ENCODE measurements at places on chromosomes 5 and 9. TPM values are rescaled to one million over a fixed set of nuclear protein-coding genes. Genes with fewer than 3 reads are reported as not detected.

GRCh38 chr9:76646249-76646648 lies 118.0 kb upstream of the PCA3 start:
- no peak for DNase-seq

DNA sequence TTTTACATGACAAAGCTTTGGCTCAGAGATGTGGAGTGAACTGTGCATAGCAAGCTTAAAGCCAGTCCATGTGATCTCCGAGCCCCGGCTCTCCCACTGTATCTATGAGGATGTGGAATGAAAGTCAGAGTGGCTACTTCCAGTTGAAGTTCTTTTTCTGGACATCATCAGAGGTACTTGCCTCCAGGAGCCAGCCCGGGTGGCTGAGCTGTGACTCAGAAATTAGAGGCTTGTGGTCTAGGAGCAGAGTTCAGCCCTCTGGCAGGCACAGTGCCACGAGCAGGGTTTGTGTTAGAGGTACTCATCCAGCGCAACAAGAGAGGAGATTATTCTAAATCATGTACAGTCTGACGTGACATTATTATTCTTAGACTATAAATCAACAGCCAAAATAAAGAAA lies 322.5 kb downstream of the CDK5RAP2 start:
- DNase-seq: no peak

GRCh38 chr9:135500071-135500524 lies 384 bp upstream of the MRPS2 start:
- no peak for DNase-seq

DNA sequence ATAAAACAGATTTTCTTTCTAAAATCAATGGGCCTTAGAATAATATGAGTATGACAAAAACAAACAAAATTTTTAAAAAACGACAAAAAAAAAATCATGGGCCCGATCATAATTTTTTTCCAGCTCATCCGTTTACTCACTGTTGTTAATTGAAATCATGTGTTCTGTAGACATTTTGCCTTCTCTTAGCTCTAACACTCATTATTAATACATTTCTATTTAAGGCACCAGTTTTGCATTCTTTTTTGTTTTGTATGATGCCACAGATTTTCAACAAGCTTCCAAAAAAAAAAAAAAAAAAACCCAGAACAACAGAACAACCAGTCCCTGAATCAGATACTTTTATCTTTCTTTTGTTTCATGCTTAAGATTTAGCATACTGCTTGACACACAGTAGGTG lies 86.4 kb downstream of the PRLR start:
- no peak for DNase-seq

- no peak for DNase-seq
Observed at GRCh38 chr9:129321286-129322021, 143.4 kb upstream of the IER5L start.

GRCh38 chr5:75021219-75021618 lies 31.1 kb downstream of the GCNT4 start:
- no peak for DNase-seq

GRCh38 chr5:23721336-23721735 lies 213.9 kb downstream of the PRDM9 start:
- DNase-seq: no peak

GRCh38 chr5:178356431-178356872 lies 123.8 kb upstream of the PHYKPL start:
- DNase-seq: no peak

DNA sequence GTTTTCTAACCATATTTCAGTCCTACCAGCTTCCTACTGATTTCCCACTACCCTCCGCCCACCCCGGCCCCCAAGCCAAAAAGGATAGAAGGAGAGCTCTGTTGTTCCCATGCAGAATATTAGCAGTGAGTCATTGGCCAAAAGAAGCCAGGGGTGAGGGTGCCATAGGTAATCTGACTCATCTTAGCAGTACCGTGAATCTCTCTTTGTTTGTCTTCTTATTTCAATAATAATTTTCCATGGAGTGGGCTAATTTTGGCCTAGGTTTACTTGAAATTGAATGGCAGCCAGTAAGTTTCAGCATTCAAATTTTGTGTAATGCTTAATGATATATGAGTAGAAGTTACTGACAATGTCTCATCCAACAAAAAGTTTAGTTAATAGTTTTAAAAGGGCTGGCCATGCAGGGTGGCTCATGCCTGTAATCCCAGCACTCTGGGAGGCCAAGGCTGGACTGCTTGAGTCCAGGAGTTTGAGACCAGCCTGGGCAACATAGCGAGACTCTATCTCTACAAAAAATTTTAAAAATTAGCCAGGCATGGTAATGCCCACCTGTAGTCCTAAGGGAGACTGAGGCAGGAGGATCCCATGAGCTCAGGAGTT lies 74.2 kb downstream of the C9orf152 start:
- DNase-seq: no peak

GRCh38 chr9:22457448-22457847 lies 10.8 kb downstream of the DMRTA1 start:
- no peak for DNase-seq

- DNase-seq: no peak
Observed at GRCh38 chr9:136674786-136675349, 12.2 kb downstream of the EGFL7 start.

DNA sequence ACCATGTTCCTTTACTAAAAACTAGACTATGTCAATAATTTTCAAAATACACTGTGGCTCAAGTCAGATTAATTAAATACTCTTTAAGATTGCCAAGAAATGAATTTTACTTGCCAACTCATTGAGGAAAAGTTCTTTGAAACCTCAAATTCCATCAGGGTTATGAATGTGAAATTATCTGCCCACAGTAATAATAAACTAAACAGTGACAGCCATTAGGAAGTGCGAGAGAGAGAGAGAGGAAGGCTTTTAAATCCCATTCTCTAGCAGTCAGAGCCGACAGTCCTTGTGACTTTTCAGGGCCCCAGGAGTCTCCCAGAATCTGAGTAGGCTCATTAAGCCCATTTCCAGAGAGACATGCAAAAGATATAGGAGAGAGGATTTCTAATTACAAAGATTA lies 236.1 kb downstream of the MARCHF11 start:
- DNase-seq: no peak

- no peak for DNase-seq
Observed at GRCh38 chr9:91676046-91676445, 252.4 kb upstream of the NFIL3 start.

DNA sequence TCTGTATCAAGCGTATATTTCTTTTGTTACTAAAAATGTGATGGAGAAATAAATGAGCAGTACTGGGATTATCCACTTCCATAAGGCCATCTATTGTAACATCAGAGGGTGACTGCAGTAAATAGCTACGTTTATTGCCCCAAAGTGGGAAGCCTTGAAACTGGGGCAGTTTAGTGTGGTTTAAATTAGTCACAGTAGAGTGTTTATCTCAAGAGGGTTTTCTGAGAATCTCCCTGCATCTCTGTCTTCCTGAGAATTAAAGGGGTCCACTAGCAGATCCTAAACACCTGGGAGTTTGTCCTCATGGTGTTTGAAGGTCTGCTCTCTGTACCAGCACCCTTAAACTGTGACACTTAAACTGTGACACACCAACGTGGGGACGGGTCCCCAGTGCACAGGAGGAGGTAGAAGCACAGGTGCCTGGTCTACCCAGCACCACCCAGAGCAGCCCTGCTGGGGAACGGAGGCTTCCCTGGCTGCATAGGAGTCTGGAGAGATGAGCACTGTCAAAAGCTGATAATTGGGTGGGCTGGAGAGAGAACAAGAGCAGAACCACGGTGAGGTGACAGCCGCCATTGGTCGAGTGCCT lies 25.2 kb downstream of the PRRC2B start:
- no peak for DNase-seq

- DNase-seq: no peak
Observed at GRCh38 chr5:78576376-78576775, 72.2 kb downstream of the LHFPL2 start.

GRCh38 chr5:39167141-39167971 lies 52.0 kb downstream of the FYB1 start:
- DNase-seq: no peak

- DNase-seq: no peak
Observed at GRCh38 chr9:122202111-122202510, 26.6 kb downstream of the LHX6 start.

DNA sequence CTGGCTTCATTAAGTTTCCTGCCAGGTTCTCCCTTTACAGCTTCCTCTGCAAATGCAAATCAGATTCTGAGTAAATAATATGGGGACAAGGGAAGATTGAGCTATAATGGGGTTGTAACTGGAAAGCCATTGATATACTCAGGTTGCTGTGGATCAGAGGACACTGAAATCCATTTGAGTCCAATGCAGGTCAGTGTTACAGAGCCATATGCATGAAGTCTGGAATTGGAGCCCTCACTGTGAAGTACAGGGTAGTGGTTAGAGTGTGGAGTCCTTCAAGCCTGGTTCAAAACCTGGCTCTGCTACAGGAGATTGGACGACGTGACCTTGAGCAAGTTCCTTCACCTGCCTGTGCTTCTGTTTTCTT lies 48.7 kb downstream of the TIMD4 start:
- DNase-seq: peak; percentile 51

Gene BHMT2
- total RNA-seq: not detected

Gene CA9
- total RNA-seq: 1.3 TPM

Gene SPATA31C1
- total RNA-seq: not detected

Gene SCAI
- total RNA-seq: 21.8 TPM

Gene SNX2
- total RNA-seq: 61.2 TPM

Gene SMU1
- 26.0 TPM for total RNA-seq

Gene SH2D3C
- 6.4 TPM for total RNA-seq

Gene DMRTA1
- total RNA-seq: 3.3 TPM

Gene FBXL17
- total RNA-seq: 3.4 TPM

Gene SPATA31A3
- not detected for total RNA-seq

Gene COL15A1
- 0.08 TPM for total RNA-seq

Gene AQP7
- total RNA-seq: not detected

Gene CDX1
- total RNA-seq: not detected

All from H1 (cell line).